ENCODE measurements at places on chromosomes 7 and 10.

- no peak for DNase-seq
These were observed 1193.4 kb downstream of the SORCS3 start for GRCh38 chr10:105834261-105835059.

GRCh38 chr10:131573256-131573655 is 261.7 kb upstream of the TCERG1L start:
- DNase-seq: no peak

- DNase-seq: no peak
These were observed 38.4 kb upstream of the PSAP start for GRCh38 chr10:71889388-71889987.

- no peak for DNase-seq
These were observed 27.5 kb downstream of the XPNPEP1 start for GRCh38 chr10:109895848-109896247.
